ENCODE measurements at places on chromosomes 7 and 10.

DNA sequence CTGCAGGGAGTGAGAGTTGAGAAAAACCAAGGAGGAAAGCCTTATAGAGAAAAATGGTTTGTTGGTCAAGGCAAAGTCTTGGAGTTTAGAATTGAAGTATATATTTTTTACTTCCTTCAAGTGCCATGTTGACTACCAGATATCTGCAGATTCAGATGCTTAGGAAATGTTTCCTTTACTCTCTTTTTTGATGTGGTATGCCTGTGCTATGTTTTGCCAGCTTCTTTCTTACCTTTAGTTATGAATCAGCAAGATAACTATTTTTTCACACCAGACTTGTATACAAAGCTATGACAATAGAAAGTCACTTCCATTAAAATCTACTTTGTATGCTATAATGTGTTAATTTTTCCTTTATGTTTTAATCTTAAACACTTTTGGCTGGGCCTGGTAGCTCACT is 3.6 kb downstream of the R3HCC1L start:
- no peak for DNase-seq

DNA sequence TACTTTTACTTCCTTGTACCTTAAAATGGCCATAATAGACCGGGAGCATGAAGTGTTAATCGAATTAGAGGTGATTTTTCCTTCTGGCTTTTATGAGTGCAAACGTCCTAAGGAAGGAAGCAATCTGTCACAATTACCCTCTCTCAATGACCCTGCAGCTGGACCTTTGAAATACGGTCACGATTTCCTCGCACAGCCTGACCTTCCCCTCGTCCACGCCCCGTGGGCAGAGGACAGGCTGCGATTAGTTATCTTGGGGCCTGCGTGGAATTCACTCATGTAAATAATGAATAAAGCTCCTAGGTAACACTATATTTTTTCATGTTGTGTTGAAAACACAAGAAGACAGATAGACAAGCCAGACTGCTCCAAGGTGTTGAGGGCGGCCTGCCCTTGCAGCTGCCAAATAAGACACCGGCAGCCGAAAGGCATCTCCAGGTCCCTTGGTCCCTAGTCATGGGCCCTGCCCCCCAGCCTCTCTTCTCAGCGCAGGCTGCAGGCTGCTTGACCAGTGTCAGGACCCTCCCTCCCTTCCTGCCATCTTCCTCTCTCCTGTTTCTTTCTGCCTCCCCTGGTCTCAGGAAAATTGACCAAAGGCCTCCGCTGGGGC is 199.9 kb downstream of the TCERG1L start:
- no peak for DNase-seq

DNA sequence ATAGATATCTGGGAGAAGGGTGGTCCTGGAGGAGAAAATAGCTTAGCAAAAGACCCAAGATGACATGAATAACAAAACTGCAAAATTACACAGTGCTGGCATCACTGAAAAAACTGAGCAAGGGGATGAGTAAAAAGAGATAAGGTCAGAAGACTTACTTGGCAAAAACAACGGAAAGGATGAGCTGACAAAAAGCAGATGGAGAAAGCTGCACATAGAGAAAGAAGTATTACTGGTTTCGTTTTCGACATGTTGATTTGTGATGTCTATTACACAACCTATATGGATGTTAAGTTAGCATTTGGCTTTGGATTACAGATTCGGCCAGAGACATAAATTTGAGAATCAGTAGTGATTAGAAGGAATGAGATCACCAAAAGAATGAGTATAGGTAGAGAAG is 132.1 kb downstream of the MACC1 start:
- no peak for DNase-seq

- no peak for DNase-seq
These were observed 81.7 kb downstream of the DLG5 start for GRCh38 chr10:77844713-77845445.

- no peak for DNase-seq
These were observed 15.5 kb downstream of the AGAP3 start for GRCh38 chr7:151101621-151102396.

All from stimulated activated CD4-positive, alpha-beta T cell treated with anti-CD3 and anti-CD28 coated beads, Interleukin-15, amount 100 ng/mL, for 24 hours (primary cell).